ENCODE measurements at places on chromosomes 7 and 10. TPM values are rescaled to one million over a fixed set of nuclear protein-coding genes. Genes with fewer than 3 reads are reported as not detected.

GRCh38 chr10:15859509-15859905, 800 bp downstream of the MINDY3 start:
- DNase-seq, result no peak

GRCh38 chr7:139367438-139368155, 7.9 kb downstream of the LUC7L2 start:
- DNase-seq, result no peak

The IL6 gene
- 55.3 TPM for total RNA-seq

The COL13A1 gene
- 0.80 TPM for total RNA-seq

DNA sequence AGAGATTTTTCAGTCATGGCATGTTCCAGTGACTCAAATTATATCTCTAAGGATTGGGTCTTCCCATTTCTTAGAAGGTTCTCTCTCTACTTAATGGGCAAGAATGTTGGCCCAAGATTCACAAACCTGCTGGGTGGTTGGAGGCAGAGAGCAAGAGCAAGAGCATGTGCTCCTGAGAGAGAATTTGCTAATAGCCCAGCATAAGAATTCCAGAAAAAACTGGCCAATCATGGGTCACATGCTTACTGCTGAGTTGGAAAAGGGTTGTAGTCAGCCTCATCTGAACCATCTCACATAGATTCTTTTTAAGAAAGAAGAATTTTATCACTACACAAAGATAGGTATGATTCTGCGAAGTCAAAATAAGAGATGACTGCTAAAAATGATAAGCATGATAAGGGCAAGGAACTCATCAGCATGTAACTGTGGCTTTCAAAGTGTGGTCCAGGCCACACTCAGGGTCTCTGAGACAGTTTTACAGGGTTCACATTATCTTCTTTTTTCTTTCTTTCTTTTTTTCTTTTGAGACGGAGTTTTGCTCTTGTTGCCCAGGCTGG, 8.2 kb upstream of the VCL start:
- no peak for DNase-seq

DNA sequence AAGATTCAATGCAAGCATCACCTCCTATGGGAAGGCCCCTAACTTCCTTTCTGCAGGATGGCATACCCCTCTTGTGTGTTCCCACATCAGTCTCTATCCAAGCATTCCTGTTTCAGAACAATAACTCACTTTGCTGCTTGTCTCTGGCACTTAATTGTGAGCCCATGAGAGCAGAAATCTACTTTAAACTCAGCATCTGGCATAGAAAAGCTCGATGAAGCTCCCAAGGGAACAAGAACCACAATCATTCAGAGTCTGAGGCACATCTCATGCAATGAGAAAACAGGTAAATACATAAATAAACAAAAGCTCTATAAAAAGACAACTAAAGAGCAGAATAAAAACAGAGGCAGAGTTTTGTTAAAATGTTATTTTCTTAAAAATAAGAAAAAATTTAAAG, 66.2 kb downstream of the VPS41 start:
- no peak for DNase-seq

The CACNB2 gene
- total RNA-seq, result 0.48 TPM

The CALML5 gene
- 31.0 TPM for total RNA-seq

GRCh38 chr10:112471878-112472487, 25.0 kb downstream of the VTI1A start:
- no peak for DNase-seq

GRCh38 chr10:45495438-45496152, 121.6 kb downstream of the ALOX5 start:
- DNase-seq, result no peak

DNA sequence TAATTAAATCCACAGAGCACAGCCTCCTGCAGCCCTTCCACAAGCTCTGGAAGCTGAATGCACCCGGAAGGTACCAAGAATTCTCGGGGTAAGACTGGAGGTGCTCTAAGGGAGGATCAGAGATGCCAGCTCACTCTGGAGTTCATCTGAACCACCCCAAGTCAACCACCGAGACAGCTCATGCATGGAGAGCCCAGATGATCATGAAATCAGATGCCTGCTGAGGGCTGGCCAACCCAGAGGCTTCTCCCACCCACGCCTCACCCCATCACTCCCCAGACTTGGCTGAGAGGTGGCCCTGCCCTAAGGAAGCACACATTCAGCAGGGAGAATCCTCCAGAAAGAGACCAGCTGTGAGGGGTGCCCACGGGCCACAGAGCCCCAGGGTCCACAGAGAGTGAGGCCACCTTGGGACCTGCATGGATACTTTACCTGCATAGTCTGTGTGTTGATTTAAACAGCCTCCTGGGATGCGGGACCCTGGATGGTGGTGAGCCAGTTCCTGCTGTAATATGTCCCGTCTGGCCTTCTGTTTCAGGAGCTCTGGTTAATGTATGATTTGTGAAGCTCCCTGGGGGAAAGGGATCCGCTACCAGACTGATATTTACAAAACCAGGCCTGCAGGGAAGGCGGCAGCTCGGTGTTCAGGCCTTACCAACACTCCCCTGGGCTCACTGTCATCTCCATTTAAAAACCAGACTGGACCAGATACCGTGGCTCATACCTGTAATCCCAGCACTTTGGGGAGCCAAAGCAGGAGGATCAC, 64.9 kb downstream of the INSIG1 start:
- no peak for DNase-seq

GRCh38 chr7:69067397-69067796, 530.9 kb upstream of the AUTS2 start:
- DNase-seq, result no peak

DNA sequence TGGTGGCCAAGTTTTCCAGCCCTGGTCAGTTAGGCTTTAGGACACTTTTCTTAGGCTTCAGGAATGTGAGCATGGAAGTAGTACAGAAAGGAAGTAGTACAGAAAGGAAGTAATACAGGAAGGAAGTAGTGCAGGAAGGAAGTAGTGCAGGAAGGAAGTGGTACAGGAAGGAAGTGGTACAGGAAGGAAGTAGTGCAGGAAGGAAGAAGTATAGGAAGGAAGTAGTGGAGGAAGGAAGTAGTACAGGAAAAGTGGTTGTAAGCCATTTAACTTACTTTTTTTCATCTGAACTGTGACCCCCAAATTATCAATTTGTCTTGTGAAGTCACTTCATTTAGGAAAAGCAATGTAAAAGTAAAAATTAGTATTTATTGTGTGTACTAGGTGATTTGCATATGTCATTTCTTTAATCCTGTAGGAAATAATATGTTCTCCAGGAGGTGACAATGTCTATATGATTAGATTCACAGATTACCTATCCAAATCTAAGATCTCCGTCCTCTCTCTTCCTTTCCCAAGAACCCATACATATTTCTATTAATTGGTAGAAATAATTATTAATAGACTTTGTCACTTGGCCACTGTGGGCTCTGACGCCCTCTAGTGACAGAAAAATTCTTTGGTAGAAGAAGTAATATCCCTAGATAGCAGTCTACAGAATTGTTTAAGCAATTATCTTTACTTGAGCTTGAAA, 3.9 kb upstream of the FAS start:
- no peak for DNase-seq

The DMBT1 gene
- not detected for total RNA-seq

GRCh38 chr7:151342102-151342646, 562 bp downstream of the NUB1 start:
- DNase-seq, result no peak

DNA sequence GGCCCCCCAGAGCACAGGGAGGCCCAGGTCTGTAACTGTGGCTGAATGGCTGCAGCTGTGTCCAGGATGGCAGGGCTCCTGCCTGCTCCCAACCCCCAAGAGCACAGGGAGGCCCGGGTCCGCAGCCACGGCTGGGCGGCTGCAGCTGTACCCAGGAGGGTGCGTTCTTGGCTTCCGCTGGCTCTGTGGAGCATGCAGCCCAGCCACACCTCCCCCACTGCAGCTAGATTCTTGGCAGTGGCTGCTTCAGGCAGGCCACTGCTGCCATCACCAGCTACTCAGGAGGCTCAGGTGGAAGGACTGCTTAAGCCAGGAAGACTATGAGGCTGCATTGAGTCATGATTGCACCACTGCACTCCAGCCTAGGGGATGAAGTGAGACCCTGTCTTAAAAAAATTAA, 27.9 kb downstream of the C7orf25 start:
- no peak for DNase-seq
